ENCODE measurements at places on chromosomes 3 and 15. TPM values are rescaled to one million over a fixed set of nuclear protein-coding genes. Genes with fewer than 3 reads are reported as not detected.

DNA sequence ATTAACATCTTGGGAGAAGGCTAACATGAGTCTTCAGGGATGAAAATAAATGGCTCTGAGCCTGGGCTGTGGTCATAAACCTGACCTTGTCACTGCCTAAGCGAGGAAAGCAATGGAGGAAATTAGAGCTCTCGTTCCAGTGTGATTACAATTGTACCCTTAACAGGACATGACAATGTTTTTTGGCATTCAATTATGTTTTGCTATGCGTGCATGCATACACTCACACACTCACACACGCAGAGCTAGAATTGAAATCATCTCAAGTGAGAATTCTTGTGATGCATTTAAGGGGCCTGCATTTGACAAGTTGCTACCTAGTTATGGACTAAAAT, 24.1 kb downstream of the ZNF80 start:
- peaks cover 15% of the 10 kb centered on the region for H3K4me1 ChIP-seq
- no peaks in the 10 kb centered on the region for H3K36me3 ChIP-seq
- H3K27ac ChIP-seq = no peak overlapping the region

DNA sequence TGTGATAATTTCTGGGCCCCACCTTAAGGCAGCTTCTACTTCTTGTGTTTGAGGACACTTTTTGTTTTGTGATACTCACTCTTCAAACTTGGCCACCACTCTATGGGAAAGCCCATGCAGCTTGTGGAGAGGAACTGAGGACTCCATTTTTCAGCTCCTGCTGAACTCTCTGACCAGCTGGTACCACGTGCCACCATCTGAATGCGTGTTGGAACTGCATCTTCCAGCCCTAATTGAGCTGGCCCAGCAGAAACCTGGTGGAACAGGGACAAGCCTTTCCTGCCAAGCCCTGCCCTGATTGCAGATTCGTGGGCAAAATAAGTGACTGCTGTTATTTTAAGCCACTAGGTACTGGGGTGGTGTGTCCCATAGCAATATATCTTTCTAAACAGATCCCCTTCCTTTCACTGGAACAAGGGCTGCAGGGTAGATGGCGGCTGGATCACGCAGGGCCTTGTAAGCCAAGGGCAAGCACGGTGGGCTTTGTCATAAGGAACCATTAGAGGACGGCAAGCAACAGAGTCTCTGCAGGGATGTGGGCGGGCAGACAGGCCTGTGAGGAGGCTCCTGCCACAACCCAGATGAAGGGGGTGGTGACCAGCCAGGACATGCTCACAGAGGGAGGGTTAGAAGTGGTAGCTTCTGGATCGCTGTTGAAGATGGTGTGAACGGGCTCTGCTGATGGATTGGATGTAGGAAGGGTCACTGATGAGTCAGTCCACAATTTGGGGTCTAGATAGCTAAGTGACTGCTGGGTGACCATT, 9.5 kb downstream of the H1-8 start:
- H3K36me3 ChIP-seq = no peaks in the 10 kb centered on the region
- H3K27me3 ChIP-seq = peaks cover 5% of the 10 kb centered on the region
- H3K4me1 ChIP-seq = peaks cover 17% of the 10 kb centered on the region
- H3K27ac ChIP-seq = peak overlapping the region; percentile 21
- DNase-seq = no peak
- no peak overlapping the region for H3K4me3 ChIP-seq

DNA sequence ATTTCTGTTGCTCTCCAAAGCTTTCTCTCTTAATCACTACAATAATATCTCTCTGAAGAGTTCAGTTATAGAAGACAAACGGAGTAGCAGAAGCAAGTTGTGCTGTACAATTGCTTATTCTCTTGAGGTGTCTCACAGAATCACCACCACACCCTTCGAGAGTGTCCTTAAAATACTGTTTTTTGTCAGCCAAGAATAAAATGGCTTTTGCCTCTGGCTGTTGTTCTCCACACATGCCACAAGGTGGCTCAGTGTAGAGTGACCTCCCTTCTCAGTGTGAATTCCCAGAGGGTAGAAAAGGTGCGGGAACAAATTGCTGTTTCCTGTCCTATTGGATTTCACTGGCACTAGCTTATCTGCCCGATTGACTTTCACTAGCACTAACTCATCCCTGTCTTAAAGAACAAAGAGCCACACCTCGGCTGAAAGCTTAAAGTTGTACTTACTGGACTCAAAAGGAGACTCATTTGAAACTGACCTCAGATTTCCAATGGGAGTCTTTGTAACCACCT, 134.2 kb upstream of the SATB1 start:
- H3K36me3 ChIP-seq = no peaks in the 10 kb centered on the region
- DNase-seq = peak; percentile 9
- H3K4me3 ChIP-seq = peak overlapping the region; percentile 56
- no peaks in the 10 kb centered on the region for H3K27me3 ChIP-seq
- H3K27ac ChIP-seq = peak overlapping the region; percentile 61

- H3K36me3 ChIP-seq = no peaks in the 10 kb centered on the region
- no peak overlapping the region for H3K4me3 ChIP-seq
- no peak for DNase-seq
- no peaks in the 10 kb centered on the region for H3K27me3 ChIP-seq
Measured at GRCh38 chr3:76078101-76078500, 292.8 kb upstream of the ZNF717 start.

- H3K4me1 ChIP-seq = peaks cover 2% of the 10 kb centered on the region
- peaks cover 51% of the 10 kb centered on the region for H3K27me3 ChIP-seq
- peaks cover 9% of the 10 kb centered on the region for H3K36me3 ChIP-seq
- no peak for DNase-seq
Measured at GRCh38 chr3:197328198-197328597, 29.8 kb upstream of the DLG1 start.

GRCh38 chr15:62760538-62760937, 282.0 kb upstream of the TPM1 start:
- H3K27me3 ChIP-seq = peaks cover 27% of the 10 kb centered on the region
- peaks cover 4% of the 10 kb centered on the region for H3K36me3 ChIP-seq

GRCh38 chr3:131544557-131544956, 41.8 kb upstream of the MRPL3 start:
- DNase-seq = no peak
- no peak overlapping the region for H3K4me3 ChIP-seq
- H3K27ac ChIP-seq = no peak overlapping the region
- peaks cover 3% of the 10 kb centered on the region for H3K4me1 ChIP-seq

- peaks cover 2% of the 10 kb centered on the region for H3K36me3 ChIP-seq
- H3K27me3 ChIP-seq = no peaks in the 10 kb centered on the region
- no peak for DNase-seq
- no peak overlapping the region for H3K27ac ChIP-seq
- H3K4me3 ChIP-seq = no peak overlapping the region
Measured at GRCh38 chr3:117898722-117899522, 1135.7 kb downstream of the IGSF11 start.

DNA sequence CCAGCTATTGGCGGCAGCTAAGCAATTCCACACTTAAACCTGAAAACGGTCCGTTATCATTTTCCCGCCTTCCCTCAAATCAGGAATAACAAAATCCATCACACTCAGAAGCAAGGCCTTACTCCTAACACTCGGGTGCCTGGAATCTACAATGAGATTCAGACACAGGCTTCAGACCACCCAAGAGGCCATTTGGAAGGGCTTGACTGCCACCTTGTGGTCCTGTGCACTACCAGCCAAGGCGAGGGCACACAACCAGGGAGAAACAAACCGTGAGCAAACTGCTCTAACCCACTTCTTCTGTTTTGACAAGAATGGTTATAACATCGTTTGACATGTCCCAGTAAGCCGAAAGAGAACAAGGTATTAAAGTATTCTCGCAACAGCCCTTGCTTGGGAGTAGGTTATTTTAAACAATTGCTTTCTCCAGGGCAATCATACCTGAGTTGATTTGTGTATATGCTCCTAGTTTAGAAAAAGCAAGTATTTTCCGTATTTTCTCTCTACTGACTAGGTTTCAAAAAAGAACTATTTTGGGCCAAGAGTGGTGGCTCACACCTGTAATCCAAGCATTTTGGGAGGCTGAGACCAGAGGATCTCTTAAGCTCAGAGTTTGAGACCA, 40.1 kb upstream of the TAFA4 start:
- DNase-seq = no peak
- no peaks in the 10 kb centered on the region for H3K4me1 ChIP-seq
- H3K4me3 ChIP-seq = no peak overlapping the region
- H3K36me3 ChIP-seq = no peaks in the 10 kb centered on the region
- H3K27ac ChIP-seq = no peak overlapping the region

Gene WDR93
- total RNA-seq = 0.18 TPM

Gene DLL4
- total RNA-seq = not detected

All from T-helper 17 cell (primary cell).